ENCODE measurements at places on chromosomes 1 and 21.

- DNase-seq, result no peak
Observed at GRCh38 chr1:198253259-198253658, 96.5 kb downstream of the NEK7 start.

DNA sequence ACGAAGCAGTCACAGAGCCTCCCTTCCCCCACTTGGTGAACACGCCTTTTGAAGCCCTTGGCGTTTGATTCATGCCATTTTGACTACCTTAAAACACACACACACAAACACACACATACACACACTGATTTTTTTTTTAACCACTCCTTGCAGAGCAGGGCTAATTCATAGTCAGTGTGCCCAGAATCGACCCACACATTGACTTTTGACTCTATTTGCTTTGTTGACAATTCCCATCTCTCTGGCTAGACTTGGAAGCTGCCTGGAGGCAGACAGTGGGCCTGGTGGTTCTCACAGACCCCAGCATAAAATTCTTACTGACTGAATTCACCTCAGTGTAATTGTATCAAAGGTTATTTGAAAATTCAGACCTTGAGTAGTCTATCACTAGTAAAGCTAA, 30.3 kb downstream of the CAPN8 start:
- DNase-seq, result no peak

- DNase-seq, result no peak
Observed at GRCh38 chr1:38128511-38128910, 81.9 kb upstream of the POU3F1 start.

DNA sequence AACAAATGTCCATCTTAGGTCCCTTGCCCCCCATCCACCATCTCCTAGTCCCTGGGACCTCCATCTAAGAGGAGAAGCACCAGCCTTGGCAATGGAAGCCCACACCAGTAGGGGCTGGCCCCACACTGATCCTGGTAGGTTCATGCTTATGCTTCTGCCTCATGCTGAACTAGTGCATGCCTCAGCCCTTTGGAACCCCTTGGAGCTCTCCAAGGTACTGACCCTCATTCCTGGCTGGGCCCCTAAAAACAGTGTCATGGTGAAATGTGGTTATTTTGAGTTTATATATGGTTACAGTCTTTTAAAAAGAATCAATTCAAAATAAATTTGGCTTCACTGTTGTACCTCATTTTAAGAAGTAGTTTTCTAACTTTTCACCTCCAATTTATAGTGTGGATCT, 108.3 kb downstream of the HIVEP3 start:
- DNase-seq, result peak; percentile 57

DNA sequence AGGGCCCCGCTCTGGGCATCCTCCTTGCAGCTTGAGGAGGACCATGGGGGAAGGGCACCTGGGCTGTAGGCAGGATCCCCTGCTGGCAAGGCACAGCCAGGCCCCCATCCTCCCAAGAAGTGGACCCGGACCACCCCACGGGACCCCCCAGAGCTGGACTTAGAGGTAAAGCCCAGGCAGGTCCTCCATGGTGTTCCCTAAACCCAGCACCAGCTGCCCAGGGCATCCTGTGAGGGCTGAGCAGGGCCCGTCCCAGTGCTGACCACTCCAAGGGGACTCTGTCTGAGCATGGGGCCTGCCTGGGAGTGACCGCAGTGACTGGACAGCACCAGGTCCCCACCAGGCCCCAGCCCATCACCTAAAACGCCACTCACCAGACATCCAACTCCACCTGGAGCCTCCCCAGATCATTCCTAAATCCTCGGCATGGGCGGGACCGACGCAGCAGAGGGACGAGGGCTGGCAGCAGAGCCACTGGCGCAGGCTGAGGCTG, 21.3 kb downstream of the COL6A2 start:
- DNase-seq, result no peak

DNA sequence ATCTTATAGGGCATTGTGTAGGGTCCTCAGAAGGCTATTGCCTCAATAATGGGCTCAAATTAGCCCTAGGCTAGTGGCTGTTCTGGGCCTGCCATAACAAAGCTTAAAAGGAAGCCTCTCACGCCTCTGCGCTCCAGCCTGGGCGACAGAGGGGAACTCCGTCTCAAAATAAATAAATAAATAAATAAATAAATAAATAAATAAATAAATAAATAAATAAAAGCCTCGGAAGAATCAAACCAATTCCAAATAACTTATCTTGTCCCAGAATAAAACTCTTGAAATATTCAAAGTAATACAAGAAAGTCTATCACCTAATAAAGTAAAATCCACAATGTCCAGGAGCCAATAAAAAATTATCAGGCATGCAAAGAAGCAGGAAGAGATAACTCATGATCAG, 14.4 kb upstream of the ALDH9A1 start:
- no peak for DNase-seq

DNA sequence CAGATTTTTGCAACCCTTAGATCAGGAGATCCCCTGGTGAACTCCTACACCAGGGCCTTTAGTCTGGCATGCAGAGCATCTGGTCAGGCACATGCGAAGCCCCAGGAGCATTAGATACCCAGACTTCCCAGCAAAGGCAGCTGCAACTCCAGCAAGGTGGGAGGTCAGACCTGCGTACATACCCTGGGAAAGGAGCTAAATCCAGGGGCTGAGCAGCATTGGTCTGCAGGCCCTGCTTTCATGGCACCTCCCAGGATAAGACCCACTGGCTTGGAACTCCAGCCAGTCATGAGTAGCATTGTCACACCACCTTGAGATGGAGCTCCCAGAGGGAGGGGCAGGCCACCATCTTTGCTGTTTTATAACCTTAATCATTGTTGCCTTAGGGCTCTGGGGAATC, 92.3 kb downstream of the KCNT2 start:
- DNase-seq, result no peak

DNA sequence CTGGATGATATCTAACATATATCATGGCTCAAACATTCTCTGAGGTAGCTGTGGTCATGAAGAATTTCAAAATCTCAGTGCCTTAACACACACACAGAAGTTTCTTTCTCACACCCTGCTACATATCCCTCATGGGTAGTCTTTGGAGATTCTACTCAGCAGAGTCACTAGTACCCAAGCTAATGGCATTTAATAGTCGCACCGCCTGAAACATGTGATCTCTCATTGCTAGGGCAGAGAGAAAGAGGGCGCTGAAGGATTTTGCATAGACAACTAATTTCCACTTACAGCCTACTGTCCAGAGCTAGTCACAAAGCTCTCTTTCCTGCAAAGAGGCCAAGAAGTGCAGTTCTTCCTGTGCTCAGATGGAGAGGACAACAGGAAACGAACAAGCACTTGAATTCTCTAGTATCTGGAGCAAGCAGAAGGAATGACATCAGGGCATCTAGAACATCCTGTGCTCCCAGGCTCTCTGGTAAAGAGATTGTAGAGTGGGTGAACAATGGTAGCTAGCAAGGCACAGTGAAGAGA, 183.4 kb upstream of the PTBP2 start:
- no peak for DNase-seq

DNA sequence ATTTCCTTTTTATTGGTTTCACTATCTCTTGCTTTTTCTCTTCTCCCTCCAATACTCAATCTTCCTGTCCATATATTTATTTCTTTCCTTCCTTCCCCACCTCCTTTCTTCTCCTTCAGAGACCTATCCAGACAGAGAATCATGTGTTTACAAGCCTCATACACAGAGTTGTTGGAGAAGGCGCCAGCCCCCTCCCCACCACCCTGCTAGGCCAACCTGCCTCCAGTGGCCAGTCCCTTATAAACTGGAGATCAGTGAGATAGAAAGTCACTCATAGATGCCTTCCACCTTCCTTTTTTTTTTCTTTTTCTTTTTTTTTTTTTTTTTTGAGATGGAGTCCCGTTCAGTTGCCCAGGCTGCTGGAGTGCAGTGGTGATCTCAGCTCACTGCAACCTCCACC, 53.3 kb downstream of the CD247 start:
- DNase-seq, result no peak

DNA sequence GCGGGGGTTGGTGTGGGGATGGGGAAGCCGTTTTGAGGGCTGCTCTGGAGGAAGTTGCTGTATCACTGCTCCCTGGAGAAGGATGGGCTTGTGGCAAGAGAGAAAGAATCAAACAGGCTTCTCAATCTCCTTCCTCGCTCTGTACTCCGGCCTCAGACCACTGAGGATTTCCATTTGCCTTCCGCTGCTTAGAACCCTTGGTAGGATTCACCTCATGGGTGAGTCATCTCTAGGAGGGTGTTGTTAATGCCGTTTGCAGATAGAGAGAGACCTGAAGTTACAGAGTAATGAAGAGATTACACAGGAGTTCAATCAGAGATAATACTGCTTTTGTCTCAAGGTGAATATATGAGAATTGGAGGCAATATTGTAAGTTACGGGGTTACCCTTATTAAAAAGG, 15.3 kb downstream of the SLC35F3 start:
- no peak for DNase-seq

GRCh38 chr1:99565606-99566289, 80.2 kb upstream of the PALMD start:
- no peak for DNase-seq

DNA sequence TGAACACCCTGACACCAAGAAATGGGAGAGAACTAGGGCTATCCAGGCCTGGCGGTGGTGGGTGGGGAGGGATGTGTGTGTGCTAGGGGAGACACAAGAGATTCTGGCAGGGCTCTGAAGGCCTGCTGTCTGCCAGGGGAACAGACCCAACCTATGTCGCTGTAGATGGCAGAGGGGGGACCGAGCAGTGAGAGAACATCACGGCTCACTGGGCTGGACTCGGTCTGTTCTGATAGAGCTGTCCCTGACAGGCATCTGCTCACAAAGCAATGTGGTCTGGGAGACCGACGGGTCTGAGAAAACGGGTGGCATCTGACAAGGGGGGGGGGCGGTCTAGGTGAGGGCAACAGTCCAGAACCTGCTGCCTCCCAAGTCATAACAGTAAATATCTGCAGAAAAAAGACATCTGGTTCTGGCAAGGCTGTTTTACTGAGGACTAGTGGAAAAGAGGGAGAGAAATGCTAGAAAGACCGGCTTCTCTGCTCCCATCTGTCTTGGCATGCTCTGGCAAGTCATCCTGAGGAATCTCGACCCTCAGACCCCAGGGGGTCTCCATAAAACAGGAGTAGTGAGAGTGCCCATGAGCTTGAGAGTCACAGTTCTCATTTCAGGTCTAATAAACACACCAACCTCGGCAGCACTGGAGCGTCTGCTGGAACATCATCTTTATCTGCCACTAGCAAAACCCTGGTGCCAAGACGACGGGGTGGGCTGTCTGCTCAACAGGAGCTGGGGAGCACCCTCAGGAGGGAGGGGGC, 36.5 kb downstream of the SLC66A1 start:
- no peak for DNase-seq

DNA sequence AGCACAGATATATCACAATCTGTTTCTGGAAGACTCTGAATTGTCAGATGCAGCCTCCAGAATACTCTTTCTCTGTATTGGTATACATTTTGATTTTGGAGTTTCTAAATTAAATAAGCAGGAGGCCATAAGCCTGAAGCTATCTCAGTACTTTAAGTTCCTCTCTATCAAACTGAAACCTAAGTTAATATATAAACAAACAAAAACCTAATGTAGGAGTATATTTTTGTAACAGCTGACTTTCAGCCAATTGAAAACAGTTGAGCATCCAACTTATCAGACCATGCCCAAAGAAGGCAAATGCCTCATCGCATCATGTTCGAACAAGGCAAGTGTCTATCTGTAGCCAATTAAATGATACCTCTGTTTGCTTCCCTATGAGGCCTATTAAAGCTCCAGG, 1054.4 kb downstream of the AMY1C start:
- no peak for DNase-seq

DNA sequence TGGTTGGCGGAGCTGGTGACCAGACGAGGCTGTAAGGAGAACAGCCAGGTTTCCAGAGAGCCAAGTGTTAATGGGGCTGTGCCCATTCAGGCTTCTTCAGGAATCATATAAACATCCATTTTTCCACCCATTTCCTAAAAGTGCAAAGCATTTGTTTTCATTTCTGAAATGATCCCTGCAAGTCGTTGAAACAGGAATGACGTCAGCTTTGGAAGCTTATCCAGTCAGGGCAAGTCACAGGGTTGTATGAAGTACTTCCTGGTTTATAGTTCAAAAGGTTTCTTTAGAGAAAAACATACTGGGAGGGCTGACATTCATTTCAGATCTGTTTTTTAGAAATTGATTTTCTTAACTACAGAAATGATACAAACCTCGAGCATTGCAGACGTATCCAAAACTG, 29.2 kb downstream of the IGSF5 start:
- DNase-seq, result no peak

DNA sequence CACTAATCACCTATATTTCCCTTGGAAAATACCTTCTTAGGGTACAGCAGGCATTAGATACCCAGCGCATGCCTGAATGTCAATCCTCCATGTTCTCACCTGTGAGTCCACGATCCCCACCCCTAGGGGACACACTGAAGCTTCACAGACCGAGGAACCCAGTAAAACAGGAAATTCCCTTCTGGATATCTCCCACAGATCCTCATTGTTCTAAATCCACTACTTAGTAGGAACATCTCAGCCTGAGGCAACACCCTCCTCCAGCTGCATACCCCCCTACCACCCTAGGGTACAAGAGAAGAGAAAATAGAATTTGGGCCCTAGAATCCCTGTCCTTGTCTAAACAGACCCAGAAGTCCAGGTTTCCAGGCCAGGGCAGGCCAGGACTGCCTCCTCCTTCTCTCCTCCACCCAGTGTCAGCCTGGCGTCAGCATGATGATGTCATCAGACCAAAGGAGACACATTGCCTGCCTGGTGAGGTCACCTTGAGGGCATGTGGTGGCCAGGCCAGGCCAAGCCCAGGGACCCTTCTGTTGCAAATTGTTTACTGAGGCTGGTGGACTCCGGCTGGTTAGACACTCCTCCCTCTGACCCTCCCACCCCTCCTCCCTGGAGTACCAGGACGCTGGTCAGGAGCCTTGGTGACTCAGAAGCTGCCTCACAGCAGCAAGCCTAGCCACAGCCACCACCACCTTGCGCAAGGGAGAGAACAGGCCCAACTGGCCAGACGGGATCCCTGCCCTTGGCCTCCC, 6.2 kb downstream of the NECTIN4 start:
- peak; percentile 22 for DNase-seq

DNA sequence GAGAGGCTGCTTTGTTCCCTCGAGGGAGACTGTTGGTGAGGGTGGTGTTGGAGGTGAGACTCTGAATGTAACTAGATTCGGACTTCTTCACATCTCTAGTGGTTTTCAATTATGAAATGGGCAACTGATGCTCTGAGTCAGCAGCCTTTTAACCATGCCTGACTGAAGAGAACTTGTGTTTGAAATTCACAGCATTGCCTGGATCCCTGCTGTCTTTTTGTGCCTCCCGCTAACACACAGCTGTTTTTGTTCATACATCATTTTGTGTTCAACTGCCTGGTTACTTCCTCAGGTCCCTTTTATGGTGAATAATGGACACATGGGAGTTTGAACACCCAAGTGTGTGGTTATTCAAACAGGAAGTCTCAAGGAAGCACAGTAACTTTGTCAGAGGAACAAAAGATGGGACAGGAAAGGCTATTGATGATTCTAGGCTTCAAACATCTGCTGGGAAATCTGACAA, 16.8 kb downstream of the LAMC1 start:
- DNase-seq, result no peak

DNA sequence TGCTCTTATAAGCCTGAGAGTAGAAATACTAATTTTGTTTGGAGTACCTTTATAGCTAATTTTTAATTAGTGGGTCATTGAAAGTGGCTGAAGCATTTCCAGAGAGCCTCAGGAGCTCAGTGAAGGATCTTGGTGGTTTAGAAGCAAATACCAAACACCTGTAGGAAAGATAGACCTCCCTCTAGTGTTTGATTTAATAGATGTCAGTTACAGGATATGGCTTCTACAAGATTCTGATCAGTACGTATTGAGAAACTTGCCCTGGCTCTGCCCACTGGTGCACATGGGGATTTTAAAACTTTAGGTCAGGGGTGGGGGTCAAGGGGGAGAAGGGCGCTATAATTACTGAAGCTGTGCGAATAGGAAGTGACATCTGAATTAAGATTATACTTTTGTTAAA, 122.2 kb downstream of the POU2F1 start:
- DNase-seq, result peak; percentile 8

GRCh38 chr1:25180996-25181395, 51.3 kb downstream of the SYF2 start:
- DNase-seq, result no peak
